ENCODE measurements at places on chromosomes 5 and 9.

DNA sequence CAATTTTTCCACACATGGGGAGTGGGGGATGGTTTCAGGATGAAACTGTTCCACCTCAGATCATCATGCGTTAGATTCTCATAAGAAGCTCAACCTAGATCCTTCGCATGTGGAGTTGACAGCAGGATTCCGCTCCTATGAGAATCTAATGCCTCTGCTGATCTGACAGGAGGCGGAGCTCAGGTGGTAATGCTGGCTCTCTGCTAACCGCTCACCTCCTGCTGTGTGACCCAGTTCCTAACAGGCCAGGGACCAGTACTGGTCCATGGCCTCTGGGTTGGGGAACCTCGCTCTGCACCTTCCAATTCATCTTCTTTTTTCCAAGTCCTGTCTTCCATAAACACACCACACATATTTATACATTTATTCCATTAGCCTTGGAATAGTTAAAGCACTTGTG, 33.0 kb downstream of the POU5F2 start:
- DNase-seq = no peak

DNA sequence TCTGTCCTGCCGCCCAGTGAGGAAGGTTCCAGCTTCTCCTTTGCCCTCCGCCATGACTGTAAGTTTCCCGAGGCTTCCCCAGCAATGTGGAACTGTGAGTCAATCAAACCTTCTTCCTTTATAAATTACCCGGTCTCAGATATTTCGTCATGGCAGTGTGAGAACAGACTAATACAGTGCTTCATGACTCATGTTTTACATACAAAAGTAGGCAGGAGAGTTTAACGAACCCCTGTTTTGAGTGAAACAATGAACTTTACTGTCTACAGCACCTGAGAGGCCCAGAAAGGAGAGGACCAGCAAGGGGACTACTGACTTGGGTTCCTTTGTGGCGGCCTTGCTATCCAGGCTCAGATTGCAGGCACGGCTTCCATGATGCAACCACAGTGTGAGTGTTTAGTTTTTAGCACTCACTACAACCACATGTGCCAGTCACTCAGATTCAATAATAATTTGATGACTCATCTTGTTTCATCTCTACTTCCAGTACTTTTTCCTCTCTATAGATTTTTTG, 139.1 kb upstream of the CLINT1 start:
- no peak for DNase-seq

DNA sequence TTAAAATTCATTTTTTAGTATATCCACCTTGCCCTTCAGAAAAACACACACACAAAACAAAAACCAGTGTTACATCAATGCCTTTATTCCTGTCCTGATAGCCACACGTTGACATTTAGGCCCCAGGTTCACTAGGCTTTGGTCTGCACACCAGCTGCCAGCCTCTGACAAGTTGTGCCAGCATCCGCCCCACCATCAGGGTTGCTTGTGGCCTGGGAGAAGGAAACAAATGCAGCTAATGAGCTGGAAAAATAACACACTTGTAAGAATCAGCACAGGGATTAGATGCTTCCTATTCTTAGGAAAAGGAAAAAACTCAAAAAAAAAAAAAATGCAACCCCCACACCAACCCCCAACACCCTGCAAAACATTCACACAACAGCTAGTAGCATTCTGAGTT, 404.0 kb upstream of the GRIA1 start:
- no peak for DNase-seq

DNA sequence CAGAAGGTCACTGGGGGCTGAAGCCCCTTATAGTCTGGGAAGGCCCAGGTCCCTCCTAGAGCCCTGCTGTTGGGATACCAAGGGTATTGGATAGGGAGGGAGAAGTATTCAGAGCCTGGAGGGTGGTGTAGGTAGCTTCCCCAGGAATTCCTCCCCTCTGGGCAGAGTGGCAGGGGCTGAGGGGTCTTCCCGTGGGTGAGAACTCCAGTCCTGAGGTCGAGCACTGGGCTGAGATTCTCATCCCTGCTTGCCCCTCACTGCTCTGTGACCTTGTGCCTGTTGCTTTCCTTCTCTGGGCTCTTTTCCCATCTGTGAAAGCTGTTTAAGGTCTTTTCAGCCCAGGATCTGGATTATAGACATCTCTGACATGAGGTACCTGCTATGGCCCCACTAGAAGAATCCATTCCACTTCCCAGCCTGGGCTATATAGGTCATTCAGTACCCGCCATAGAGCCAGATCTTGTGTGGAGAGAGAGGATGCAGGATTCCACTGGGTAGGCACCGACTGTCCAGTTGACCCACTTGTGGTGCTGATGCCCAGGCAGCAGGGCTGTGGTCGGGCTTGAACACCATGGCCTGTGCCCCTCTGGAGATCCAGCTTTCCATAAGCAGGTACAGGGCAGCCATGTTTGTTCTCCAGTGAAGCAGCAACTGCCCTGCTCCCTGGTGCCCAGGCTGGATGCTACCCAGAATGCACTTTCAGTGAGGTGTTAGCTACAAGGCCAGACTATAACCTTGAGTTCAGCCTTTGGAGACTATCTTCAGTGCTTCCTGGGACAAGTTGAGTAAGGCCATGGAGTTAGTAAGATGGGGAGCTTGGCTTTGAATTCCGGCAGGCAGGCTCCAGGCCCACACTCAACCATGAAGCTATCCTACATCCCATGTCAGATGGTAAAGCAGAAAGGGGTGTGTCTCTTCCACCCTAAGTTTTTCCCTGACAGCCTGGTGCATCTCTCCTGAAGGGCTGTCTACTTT, 60.1 kb downstream of the AMBP start:
- DNase-seq = no peak

DNA sequence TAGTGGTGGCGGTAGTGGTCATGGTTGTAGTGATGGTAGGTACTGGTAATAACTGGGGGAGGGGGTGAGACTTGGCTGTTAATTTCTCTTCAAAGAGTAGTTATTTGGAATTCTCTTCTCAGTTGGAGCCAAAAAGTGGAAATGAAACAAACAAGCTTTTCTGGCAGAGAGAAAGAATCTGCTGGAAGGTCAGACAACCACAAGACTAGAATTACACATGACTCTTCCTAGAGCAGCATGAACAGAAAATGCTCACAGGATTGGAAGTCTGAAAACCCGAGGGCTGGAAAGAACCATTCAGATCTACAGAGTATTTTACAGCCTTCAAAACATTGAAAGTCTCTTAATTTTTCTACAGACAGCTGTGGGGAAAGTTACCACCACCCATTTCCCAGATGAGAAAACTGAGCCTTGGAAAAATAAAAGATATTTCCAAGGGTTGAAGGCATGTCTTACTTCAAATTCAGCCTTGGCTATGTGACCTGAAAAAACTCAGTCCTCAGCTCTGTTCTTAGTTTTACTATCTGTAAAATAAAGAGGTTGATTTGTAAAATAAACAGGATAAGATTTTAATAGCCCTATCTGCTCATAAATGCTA, 42.9 kb upstream of the TRIM32 start:
- DNase-seq = no peak

DNA sequence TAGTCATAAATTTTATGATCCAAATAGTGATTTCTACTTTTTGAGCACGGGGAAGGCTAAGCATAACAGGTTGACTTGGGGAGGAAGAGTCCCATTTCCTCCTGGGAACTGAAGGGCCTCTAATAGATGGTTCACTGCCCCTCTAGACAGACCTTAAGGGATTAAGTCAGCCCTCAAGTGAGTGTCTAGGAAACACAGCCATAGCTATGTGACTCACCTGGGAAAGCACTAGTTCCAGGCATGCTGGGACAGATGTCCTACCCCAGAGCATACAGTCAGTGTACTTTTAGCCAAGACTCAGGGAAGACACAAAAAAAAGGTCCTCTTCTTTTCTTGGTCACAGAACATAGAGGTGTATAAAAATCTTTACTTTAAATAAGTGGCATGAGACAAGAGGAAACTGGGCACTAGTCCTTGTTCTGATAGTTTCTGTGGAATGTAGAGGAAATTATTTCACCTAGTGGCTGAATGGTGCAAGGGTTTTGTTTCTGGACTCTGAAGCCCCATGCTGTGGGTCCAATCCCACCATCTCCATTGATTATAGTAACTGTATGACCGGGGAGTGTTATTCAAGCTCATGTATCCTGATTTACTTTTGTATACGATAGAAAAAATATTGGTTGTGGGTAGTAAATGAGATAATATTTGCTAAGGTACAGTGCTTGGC, 86.0 kb downstream of the NREP start:
- no peak for DNase-seq

GRCh38 chr5:154380263-154380662, 65.5 kb upstream of the SAP30L start:
- DNase-seq = no peak

- no peak for DNase-seq
Observed at GRCh38 chr5:6766604-6767093, 53.4 kb downstream of the TENT4A start.

DNA sequence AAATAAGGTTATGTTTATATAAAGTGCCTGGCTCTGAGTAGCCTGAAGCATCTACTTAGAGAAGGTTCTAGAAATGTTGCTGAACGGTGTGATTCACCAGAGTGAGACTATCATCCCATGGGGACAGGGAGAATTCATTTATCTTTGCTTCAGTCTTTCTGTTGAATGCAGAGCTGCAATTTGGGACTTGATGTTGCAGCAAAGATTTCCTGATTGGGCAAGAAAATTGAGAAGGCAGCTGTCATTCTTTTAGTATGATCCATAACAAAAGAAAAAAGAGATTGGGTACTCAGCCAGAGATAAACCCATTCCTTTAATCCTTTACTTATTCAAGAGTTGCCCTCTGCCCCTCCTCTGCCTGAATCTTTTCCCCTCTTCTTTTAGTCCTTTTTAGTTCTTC, 456.3 kb upstream of the WWC1 start:
- no peak for DNase-seq

DNA sequence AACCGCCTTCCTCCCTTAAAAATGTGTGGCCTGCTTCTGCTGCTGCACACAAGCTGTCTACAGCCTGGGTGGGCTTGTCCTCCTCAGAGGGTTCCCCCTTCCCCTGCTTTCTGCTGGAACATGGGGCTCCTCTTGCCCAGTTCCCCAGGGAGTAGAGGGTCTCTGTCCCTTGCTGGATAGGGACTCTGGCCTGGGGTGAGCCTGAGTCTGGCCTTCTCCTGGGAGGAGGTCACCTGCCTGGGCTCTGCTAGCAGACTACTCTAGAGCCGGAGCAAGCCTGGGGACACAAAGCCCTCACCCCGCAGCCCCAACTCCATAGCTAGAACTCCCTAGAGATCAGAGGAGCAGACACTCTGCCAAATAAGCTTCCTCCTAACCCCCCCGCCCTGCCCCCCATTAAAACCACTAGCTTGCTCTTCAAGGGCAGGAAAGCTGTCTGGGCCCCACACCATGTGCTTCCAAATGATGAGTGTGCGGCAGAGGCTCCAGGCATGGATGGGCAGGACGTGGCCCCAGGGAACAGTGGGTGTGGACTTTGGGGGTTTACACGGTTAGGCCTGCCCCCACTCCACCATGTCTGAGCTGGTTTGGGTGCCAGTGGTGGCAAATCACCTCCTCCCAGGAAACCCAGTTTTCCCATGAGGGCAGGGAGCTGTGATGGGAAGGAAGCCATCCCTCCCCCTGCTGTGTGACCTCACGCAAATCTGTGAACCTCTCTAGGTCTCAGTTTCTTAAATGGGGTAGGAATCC, 10.0 kb downstream of the TCF7 start:
- DNase-seq = no peak

DNA sequence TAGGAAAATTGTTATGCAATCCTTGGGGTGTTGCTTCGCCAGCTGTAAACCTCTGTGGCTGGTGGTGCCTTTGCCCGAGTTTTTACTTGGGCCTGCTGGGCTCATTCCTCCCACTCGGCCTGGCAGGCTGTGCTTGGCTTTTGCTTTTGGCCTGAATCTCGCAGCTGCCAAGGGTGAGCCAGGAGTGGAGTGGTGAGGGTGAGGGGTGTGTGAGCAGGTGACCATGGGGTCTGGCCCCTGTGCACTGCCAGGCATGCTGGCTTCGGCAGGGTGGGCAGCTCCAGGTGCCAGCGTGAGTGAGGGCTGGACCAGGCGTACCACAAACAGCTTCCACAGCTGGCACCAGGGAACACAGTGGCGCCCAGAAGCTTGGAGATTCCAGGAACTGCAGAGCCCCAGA, 12.6 kb upstream of the DHFR start:
- no peak for DNase-seq

DNA sequence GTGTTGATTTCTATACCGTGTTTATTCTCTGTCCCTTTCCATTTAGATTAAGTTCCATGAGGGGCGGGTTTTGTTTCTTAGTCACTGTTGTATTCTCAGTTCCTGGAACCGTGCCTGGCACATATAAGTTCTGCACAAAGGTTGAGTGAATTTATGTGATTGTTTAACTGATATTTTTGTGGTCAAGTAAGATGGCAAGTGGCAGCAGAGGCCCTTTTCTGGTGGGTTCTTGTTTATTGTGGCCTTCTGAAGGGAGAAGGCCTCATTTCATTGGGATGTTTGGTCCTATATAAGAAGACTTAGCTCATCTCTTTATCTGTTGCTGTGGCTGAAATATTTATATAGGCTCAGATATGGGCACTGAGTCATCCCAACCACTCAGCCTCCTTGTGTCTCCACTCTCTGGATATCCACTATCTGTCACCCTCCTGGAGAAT, 262.5 kb downstream of the PSAT1 start:
- no peak for DNase-seq

DNA sequence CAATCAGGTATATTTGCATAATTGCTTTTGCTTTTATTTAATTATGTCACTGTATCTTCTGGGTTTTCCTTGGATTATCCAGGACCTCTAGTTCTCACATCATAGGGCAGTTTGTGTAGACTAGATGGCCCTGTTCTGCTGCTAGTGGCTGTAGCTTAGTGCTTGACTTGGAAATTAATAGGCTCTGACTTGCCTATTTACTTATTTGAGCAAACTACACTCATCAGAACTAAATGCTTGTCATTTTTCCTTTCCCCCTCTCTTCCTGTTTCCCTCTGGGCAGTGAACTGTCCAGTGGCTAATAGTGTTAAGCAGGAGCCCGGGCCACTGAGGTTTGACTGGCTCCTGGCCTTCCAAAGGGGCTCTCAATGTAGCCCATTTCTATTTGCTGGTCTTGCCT, 135.7 kb downstream of the MAN2A1 start:
- no peak for DNase-seq

DNA sequence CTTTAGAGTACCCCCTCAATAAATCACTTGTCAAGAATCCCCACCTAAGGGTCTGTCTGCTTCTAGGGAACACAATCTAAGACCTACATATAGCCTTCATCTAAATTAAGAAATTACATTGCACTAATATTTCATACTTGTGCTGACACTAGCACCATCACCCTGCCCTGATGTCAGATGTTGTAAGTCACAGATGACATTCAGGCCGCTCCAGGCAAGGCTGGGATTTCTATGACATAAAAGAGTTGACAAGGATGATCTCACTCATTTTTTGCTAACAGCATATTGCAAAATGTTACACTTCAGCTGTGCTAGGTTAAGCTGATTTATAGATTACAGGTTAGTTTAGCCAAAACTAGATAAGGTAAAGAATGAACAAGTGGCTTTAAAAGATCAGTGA, 372.5 kb upstream of the GRIA1 start:
- DNase-seq = no peak

DNA sequence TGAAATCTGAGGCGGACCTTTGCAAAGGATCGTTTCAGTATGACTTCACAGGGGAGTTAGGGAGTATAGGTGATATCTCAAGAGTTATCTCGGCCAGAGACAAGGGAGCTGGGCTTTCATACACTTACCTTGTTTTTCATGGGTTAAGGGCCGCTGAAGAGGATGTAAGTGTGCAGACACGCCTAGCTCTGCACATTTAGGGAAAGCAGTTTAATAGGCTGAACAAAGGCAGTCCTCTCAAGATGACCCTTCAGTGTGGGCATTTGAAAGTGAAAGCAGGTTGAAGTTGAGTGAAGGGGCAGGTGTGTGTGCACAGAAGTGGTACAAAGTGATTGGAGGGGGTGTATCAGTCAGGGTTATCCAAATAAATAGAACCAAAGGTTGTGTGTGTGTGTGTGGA, 33.1 kb upstream of the PRXL2C start:
- no peak for DNase-seq
